ENCODE measurements at places on chromosomes 1 and 21.
A peak's percentile ranks its signal among the peaks of the same experiment; 100 is the strongest.

DNA sequence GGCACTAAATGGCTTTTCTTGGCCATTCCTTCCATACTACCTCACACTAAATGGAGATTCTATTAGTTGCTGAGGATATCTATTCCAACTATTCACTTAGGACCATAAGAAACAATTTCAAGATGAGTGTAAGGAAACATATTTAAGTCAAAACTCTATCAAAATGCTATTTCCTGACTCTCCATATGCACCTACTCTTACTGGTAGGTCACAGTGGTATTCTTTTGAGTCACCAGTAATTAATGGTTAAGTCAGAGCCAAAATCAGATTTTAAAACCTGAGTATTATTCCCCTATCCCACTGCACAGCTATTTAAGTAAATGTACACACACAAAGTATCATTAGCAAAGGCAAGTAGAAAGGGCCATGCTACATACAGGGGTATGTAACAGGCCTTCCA lies 50.3 kb downstream of the ARID4B start:
- DNase-seq = no peak

DNA sequence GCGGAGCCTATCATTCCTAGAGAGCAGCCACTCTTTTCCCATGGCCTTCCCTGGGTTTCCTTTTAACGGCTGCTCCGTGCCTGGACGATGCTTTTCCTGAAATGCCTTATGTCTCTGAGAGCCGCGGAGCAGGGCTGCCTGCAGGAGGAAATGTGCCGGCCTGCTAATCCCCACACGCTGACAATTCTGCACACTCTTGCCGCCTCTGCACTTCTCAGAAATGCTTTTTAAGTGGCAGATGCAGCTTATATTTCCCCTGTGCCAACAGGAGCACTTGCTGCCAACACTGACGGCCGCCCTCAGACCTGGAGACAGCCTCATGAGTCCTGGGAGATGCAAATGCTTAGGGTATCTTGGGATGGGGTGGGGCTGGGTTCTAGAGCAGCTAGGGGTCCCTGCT lies 253.2 kb downstream of the GRIK3 start:
- no peak for DNase-seq

- no peak for DNase-seq
These were observed 263.3 kb downstream of the KIF26B start for GRCh38 chr1:245418077-245418476.

GRCh38 chr1:80929868-80930508 lies 870.7 kb upstream of the ADGRL2 start:
- no peak for DNase-seq

- DNase-seq = no peak
These were observed 111.6 kb upstream of the IFFO2 start for GRCh38 chr1:19067912-19068638.

DNA sequence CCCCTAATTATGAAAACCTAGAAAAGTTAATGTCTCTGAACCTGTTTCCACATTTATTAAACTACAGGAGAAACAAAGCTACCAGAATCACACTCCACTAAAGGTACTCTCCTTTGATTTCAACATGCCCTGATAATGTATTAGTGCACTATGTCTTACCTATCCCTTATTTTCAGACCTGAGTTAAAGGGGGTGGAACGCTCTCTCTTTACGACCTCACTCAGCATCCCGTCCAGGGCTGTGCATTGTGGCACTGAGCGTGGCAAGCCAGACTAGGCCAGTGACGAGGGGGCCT lies 678 bp downstream of the LSM10 start:
- no peak for DNase-seq

DNA sequence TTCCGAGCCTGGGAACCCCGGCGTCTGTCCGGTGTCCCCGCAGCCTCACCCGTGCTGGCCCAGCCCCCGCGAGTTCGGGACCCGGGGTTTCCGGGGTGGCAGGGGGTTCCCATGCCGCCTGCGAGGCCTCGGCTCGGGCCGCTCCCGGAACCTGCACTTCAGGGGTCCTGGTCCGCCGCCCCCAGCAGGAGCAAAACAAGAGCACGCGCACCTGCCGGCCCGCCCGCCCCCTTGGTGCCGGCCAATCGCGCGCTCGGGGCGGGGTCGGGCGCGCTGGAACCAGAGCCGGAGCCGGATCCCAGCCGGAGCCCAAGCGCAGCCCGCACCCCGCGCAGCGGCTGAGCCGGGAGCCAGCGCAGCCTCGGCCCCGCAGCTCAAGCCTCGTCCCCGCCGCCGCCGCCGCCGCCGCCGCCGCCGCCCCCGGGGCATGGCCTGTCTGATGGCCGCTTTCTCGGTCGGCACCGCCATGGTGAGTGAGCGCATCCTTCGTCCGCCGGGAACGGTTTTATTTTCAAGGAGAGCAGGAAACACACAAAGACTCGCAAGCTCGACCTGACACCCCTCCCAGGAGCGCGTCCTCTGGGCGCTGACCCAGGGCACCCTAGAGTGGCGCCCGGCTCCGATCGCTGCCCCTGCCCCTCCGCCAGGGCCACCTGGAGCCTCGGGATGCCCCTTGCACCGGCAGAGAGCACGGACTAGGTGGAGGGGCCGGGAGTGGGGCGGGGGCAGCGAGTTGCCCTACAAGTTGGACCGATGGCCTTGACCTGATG lies at the start of gene ABCG1:
TSS of gene ABCG1 (plus strand) at position 305 of the 770 bp plus-strand sequence. CDS start at position 428, 123 bp downstream.
- peak; percentile 61 for DNase-seq

GRCh38 chr1:207079706-207080241 lies 8.9 kb upstream of the C4BPB start:
- no peak for DNase-seq

- DNase-seq = no peak
These were observed 97.0 kb downstream of the DISP1 start for GRCh38 chr1:222911866-222912265.

DNA sequence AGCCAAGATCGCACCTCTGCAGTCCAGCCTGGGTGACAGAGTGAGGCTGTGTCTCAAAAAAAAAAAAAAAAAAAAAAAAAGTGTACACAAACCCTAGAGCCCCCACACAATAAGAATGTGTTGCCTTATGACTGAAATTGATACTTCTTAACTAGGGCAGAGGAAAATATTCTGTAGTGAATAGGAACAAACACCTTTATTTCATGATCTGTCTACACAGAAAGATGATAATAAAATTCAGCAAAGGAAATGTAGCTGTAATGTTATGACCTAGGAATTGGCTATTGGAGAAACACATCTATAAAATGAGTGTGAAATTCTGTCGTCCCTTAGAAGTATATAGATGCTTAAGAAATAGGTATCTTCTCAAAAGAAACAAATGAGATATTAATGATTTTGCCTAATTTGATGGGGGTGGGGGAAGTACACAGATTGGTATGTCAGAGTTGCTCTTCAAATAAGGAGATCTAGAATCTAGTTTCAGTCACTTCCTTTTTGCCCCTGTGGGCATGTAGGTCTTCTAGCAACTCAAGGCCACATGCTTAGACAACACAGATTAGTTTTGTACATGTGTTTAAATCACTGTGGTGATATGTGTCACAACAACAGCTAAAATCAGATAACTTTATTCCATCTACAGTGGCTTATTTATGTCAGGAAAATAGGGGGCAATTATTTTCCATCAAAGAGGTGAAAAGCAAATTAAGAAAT lies 10.7 kb upstream of the GPR25 start:
- no peak for DNase-seq

DNA sequence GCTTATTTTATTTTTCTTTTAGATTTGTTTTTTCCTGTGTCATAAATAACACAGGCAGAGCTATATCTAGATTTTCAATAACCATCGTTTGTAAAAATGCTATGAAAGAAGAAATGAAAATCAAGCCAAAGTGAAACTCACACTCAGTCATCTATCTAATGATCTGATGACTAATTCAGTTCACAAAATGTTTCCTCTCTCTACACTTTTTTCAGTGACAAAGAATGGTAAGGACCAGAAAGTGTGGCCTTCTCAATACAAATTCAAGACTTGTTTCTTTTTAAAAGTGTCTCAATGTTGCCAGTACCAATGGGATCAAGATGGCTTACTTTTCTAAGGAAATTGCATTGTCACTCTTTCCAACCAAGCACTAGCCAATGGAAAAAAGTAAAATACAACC lies 282.8 kb upstream of the PKN2 start:
- DNase-seq = no peak

All from NCI-H187 (cell line).